ENCODE measurements at places on chromosomes 12 and 14. TPM values are rescaled to one million over a fixed set of nuclear protein-coding genes. Genes with fewer than 3 reads are reported as not detected.

Gene MYH6
- total RNA-seq, result not detected

- no peak for DNase-seq
These were observed 150.1 kb downstream of the SLC38A4 start for GRCh38 chr12:46675736-46676135.

DNA sequence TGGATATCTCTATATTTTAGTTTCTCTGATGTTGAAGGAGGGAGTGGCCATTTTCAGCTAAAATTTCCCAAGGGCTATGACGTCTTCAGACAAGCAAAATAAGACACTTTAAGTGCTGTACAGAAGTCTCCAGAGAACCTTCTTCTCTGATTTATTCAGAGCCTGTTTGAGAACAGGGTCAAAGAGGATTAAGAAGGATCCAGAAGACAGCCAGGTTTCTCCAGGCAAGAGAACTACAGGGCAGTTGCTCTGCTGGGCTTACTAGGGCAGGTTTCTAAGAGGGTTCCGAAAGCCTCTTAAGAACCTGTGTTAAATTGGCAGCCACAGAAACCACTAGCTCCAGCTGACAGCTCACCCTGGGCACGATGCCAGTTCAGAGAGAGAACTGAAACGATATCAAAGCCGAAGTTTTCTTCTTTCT is 1.2 kb downstream of the MGP start:
- peak; percentile 82 for DNase-seq

Gene TAS2R19
- 3.2 TPM for total RNA-seq

DNA sequence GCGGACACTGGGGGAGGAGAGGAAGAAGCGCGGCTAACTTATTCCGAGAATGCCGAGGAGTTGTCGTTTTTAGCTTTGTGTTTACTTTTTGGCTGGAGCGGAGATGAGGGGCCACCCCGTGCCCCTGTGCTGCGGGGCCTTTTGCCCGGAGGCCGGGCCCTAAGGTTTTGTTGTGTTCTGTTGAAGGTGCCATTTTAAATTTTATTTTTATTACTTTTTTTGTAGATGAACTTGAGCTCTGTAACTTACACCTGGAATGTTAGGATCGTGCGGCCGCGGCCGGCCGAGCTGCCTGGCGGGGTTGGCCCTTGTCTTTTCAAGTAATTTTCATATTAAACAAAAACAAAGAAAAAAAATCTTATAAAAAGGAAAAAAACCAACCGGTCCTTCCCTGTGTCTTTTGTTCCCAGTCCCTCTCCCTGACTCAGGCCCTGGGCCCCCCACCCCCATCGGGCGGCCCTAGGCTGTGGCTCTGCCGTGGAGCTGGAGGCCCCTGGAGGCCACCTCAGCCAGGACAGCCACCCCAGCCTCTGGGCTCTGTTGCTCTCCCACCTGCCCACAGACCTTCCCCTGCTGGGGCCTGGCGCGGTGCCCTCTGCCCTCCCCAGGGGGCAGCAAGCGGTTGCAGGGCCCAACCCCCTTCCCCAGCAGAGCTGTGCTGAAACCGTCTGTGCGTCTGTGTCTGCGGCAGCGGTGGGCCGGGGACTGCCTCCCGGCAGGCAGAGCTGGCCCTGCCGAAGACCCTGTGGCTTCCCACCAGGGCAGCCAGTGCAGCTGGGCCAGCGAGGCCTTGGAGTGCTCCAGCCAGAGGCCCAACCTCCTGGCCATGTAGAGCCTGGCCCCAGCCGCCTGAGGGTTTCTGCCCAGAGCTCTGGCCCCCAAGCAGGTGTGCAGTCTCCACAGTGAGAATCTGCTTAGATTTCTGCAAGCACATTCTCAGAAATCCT is 4.0 kb upstream of the CRIP2 start:
- DNase-seq, result no peak

Gene LGALS3
- 325 TPM for total RNA-seq

DNA sequence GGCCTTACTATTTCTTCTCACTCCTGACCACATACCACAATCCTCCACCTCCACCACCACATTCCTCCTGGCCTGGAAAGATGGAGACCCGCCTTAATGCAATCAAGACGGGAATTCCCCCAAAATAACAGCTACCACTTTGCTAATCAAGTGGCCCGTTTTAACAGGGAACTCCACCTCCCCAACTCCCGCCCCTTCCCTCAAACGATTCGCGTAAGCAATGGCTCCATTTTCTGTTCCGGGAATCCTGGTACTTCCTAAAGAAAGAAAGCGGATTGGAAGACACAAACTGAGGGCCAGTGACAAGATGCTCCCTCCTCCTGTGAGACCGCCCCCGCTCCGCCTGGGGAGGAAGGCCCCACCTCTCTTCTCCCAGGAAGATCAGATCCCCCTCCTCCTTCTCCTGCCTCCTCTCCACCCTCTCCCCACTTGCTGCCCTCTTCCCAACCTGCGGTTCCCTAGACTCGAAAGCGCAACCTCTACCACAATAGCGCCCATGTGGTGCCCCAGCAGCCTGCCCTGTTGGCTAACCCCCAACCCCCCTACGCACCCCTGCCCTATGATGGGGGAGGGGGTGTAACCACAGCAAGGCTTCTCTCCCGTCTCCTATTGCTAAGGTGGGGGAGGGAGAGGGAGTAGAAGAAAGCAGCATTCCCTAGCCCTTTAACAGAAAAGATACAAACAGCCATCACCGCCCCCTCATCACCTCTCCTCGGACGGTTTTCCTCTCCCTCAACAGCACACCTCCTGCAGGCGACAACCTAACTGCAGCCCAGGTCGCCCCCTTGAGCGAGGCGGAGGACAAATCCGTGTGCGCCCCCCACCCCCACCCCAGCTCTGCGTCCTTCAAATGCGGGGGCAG is 777 bp downstream of the ARF3 start:
- DNase-seq, result peak; percentile 68

DNA sequence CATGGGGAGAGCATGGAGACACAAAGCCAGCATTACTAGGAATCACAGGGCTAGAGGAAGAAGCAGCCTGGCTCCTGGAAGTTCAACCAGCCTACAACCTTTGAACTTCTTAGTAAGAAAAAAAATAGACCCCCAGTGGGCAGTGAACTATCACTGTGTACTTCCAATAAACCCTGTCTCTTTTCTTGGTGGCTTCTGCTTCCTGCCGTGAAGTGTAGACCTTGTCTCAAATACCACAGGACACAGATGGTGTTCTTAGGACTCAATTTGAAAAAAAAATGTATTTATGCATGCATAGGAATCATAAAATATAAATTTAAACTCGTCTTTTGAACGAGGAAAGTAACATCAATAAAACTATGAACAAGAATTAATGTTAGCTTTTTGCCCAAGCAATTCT is 3.6 kb upstream of the PTGER2 start:
- DNase-seq, result no peak

DNA sequence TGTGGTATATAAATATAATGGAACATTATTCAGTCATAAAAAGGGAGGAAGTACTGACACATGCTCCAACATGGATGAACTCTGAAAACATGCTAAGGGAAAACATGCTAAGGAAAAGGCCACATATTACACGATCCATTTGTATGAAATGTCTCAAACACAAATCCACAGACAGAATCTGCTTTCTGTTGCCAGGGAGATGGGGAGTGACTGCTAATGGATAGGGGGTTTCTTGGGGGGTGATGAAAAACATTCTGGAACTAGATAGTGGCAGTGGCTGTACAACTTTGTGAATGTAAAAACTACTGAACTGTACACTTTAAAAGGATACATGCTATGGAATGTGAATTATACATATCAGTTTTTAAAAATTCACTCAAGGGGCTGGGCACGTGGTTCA is 6.6 kb downstream of the PPTC7 start:
- no peak for DNase-seq

DNA sequence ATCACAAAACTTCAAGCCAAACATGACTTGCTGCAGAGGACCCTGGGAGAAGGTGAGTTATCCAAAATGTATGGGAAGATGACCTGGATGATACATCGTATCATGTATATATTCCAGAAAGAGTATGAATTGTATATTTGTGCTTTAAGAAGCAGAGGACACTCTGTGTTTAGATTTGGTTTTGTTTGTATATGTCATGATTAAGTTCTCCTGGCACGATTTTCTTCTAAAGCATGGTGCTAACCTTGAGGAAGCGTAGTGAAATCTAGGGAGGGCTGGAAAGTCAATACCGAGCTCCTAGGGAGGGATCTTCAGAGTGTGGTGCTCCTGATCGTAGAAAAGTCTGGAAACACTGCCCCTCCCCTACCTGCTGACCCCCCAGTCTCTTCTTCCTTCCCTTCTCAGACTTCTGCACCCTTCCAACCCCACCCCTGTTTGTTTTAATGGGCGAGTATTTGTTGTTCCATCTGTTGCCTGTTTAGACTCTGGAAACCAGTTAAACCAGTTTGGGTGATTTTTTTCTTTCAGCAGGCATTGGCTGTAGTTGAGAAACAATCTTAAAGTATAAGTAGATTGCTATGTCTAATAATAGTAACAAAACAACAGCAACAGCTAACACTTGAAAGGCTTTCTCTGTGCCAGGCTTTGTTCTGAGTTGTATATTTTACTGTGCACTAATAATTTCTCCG is 141.6 kb downstream of the KICS2 start:
- no peak for DNase-seq

DNA sequence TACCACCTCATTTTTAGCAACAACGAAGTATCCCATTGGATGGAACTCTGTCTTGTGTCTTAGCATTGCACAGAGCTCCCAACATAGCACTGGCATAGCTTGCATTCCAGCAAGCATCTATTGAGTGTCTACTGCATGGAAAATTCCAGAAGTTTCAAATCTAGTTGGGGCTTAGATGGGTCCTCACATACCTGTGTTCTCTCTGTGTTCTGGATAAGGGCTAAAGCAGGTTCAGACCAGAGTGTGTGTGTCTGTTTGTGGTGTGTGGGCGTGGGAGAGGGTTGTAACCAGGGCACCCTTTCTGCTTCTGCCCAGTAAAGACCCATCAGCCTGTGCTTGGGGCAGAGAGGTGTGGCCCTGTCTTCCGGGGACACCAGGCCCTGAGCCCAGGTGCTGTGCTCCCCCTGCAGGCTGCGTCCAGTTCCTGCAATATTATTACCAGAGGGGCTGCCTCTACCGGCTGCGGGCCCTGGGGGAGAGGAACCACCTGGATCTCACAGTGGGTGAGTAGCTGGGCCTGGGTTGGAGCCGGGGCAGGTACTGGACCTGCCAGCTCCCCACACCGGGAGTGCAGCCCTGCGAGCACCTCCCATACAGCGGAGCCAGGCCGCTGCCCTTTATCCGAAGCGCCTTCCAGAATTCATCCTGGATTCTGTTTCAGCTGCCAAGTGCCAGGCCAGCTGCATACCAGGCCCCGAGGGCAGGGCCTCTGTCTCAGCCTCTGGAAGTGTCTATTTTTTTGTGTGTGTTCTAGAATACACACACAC is 20.3 kb downstream of the RHOF start:
- DNase-seq, result no peak

DNA sequence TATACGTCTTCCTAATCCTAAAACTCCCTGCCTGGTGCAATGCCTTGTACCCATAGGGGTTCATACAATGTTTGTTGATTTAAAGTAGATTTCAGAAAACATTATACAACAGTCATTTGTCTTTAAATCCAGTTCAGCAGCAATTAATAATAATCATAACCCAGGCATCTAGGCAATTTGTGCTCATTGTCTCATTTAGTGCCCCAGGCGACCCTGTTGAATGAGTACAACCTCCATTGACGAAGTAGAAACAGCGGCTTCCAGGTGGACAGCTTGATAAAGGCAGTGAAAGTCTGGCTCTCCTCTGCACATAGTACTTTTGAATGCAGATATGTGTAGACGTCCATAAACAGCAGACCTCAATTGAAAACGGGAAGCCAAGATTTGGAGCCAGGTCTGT is 82.9 kb upstream of the CPM start:
- DNase-seq, result no peak

GRCh38 chr12:49501895-49502294 is 36.9 kb upstream of the KCNH3 start:
- no peak for DNase-seq

- DNase-seq, result no peak
These were observed 19.1 kb upstream of the LDHB start for GRCh38 chr12:21676776-21677175.

GRCh38 chr14:79413734-79414428 is 797.4 kb downstream of the DIO2 start:
- DNase-seq, result no peak

Gene PRB2
- total RNA-seq, result not detected
